ENCODE measurements at places on chromosomes 2 and 18. TPM values are rescaled to one million over a fixed set of nuclear protein-coding genes. Genes with fewer than 3 reads are reported as not detected.

The UGT1A10 gene
- polyA plus RNA-seq: not detected

The PMAIP1 gene
- polyA plus RNA-seq: 53.9 TPM

The SLC4A3 gene
- polyA plus RNA-seq: 6.9 TPM

The NT5DC4 gene
- 0.09 TPM for polyA plus RNA-seq

The RMDN2 gene
- 2.2 TPM for polyA plus RNA-seq

The MBD2 gene
- 40.4 TPM for polyA plus RNA-seq

The GPR35 gene
- 1.7 TPM for polyA plus RNA-seq

The ABCG5 gene
- 0.05 TPM for polyA plus RNA-seq

The RNF152 gene
- polyA plus RNA-seq: 5.2 TPM

The NEU2 gene
- polyA plus RNA-seq: not detected

DNA sequence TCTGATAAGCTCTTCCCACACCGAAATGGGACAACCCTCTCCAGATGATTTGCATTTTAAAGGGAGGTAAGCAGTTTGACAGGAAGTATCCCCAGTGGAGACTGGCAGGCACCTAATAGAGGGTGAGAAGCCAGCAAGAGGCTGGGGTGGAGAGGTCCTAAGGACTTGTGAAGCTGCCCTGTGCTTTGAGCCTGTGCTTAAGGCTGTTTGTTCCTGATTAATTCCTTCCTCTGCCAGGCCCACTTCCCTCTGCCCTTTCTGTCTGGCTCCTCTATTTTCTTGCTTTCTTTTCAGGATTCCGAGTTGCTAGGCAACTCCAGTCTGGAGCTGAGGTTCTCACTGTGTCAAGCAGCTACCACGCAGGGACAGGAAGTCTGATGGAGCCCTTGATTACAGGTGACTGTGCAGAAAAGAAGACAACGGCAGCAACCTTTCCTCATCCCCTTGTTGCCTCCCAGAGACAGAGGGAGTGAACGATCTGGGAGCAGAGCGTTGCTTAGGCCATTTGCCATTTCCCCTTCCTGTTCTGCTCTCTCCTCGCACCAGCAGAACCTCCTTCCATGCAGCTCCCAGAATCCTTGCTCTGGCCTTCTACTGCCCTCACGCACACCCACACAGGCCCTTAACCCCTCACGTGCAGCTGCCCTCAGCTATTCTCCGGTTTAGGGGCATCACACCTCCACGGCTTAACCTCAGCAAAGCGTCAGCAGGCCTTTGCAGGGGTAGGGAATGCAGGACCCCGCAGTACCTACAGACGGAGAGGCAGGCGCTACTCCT lies 103.6 kb upstream of the CELF4 start:
- no peak for DNase-seq

GRCh38 chr2:24179683-24180082 lies 4.8 kb downstream of the FAM228A start:
- DNase-seq: no peak

DNA sequence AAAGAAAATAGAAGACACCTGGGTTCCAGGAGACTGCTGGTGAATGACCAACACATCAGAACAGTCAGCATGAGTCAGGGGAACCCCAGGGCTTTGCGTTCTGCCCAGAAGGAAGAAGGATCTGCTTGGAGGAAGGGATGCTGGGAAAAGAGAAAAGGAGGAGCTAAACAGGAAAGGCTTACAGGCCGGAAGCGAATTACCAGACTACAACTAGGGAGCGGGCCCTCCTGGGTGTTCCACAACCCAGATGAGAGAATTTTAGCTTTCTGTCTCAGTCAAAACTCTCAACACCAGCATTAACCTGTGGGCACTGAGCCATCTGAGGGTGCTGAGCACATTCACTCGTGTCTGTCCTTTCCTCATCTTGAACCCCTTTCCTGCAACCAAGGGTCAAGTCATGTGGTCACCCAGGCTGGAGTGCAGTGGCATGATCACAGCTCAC lies 19.2 kb downstream of the CDC42EP3 start:
- DNase-seq: no peak

- DNase-seq: no peak
These were observed 15.4 kb upstream of the STAT4 start for GRCh38 chr2:191166111-191166755.

DNA sequence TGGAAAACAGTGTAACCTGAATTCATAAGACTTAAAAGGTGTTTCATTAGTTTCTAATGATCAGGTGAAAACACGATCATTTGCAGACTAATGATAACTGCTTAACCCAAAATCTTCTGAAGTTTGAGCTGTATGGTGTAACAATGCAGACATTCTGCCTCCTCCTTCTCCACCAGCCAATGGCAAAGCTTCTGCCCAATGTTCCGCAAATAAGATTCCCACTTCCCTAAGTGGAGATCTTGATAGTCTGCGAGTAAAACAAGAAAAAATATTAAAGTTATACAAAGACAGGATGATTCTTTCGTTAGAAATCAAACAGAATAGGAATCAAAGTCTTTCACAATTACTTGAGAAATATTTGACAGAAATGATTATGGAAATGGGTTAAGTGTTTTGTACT lies 8.1 kb downstream of the C2orf42 start:
- no peak for DNase-seq

GRCh38 chr2:189574793-189575475 lies 5.7 kb downstream of the SLC40A1 start:
- DNase-seq: no peak

DNA sequence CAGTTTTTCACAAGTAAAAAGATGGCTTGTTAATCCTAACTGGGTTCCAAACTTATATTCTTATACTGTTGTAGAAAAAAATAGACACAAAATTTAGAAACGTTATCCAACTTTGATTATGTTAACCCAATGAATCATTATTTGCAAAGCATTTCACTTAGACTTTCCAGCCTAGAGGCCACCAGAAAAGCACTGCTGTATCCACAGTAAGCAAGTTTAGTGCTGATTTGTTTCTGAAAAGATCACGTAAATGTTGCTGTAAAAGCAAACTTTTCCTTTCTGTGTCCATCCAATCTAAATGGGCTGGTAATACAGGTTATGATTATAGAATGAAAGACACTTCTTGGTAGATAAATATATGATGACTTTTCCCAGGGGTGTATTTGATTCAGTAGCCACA lies 17.6 kb upstream of the BZW1 start:
- DNase-seq: no peak

DNA sequence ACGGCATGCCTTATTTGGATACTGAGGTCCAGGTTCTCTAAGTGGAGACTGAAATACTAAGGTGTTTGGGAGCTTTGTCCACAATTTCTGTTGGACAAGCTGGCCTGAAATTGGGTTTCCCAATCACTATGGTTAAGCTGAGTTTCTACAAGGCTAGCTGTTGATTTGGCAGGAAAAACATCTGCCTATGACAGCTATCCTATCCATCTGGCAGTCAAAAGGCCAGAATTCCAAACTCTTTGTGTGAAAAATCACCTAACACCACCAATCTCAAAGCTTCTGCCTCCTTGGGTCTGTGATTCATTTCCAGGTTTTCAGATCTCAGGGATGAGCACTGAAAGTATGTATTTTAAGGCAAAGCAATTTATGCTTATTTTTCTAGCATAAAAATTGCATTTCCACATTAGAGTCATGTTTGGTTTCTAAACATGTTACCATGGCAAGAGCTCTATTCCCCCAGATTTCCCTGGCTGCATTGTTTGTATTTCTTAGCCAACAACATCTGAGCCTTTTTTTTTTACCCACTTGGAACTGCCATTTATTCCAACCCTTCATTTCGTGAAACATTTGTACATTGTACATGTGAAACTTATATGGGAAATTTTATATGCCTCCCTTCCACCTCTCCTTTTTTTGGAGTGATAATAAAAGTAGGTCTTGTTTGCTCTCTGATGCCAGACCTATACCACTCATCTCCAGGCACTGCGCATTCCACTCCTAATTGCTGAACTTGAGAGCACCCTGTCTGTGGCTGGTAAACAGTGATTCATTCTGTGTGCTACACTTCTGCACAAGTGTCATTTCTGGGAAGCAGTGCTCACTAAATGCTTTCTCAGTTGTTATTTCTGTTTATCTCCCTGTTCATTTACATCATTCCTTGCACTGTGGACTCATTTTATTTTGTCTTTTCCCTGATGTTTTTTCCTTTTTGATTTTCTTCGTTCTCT lies 15.9 kb upstream of the CCDC85A start:
- DNase-seq: no peak

- DNase-seq: no peak
These were observed 198.6 kb upstream of the EPAS1 start for GRCh38 chr2:46098621-46099062.

GRCh38 chr2:200467806-200468681 lies 41.8 kb downstream of the KCTD18 start:
- DNase-seq: no peak

- no peak for DNase-seq
These were observed 213.4 kb downstream of the HNMT start for GRCh38 chr2:138177693-138178092.

- no peak for DNase-seq
These were observed 223.5 kb downstream of the EIPR1 start for GRCh38 chr2:3154146-3154545.

DNA sequence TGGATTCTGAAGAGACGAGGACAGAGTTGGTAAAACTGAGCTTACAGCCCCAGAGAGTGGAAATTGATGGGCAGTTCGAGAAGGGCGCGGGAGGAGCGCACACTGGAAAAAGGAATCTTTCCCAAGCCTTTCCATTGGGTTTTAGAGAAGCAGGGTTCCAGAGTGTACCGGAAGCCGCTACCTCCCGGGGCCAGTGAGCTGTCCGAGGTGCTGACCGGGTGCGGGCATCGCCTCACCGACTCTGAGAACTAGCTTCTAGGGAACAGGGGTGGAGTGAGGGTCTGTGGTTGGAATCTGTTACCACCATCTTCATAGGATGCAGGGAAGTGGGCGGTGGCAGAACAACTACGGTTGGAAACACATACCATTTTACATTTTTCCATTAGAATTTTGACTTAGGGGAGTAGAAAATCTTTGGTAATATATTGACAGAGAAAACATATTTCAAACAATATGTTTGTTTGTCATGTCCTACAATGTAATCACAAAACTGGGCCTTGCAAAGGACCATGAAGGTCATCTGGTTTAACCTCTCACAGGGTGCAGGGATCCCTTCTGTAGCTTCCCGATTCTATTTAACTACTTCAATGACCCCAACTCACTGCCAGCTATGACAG lies 724 bp downstream of the NMS start:
- DNase-seq: no peak

DNA sequence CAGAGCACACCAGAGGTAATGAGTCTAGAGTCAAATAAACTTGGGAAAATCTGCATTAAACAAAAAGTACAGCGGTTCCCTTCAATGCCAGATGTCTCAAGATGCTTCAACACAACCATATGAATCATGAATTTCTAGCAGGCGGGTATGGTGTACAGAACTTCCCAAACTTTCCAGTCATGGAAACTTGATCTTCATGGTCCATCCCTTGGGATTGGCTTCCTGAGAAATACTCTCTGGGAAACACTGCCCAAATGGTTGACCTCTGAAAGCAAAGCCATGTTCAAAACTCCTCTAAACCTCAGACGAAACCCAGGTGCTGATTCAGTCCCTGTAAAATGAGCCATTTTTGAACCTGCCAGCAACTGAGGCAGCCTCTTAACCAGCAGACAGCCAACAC lies 16.4 kb upstream of the TMEM247 start:
- no peak for DNase-seq

DNA sequence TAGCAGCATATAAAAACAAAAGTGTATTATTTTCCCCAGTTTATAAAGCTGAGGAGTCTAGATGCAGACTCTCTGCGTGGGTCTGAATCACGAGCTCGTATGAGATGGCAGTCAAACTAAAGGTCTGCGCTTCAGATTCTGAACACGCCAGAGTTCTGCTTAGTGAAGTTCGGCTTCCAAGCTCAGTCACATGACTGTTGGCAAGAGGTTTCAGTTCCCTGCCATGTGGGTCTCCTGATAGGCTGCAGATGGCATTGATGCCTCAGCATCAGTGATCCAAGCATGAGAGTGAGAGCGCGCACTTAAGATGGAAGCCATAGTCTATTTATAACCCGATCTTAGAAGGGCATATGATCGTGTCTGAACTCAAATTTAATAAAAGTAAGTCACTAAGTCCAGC lies 242.8 kb upstream of the DOK6 start:
- DNase-seq: no peak

DNA sequence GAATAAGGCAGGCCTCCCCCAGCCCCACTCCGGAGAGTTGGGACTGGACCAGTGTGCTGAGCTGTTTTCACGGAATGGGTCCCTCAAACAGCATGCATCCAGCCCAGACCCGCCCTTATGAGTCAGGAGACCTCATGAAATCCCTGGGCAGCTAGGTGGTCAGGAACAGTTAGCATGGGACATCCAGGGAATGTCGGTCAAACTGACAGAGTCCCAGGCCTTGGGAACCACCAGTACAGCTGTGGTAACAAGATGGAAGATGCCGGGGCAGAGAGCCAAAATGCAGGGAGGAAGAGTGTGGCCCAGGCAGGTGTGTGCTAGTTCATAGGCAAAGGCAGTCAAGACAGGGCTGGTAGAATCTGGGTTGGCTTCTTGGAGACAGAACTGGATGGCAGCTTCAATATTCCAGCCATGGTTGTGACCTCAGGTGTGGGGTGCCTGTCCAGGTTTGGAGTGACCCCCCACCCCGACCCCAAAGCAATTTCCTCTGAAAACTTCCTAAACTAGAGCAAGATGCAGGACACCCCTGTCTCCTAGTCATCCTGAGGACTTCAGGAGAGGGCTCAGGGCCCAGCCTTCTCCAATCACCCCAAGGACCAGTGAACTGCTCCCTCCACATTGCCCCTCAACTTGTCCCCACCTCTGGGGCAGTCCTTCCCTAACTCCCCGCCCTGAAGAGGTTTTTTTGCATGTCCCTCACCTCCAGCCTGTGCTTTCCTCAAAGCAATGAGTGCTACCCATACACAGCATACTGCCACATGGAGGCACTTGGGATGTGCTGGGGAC lies 46.5 kb downstream of the KCNIP3 start:
- DNase-seq: no peak

DNA sequence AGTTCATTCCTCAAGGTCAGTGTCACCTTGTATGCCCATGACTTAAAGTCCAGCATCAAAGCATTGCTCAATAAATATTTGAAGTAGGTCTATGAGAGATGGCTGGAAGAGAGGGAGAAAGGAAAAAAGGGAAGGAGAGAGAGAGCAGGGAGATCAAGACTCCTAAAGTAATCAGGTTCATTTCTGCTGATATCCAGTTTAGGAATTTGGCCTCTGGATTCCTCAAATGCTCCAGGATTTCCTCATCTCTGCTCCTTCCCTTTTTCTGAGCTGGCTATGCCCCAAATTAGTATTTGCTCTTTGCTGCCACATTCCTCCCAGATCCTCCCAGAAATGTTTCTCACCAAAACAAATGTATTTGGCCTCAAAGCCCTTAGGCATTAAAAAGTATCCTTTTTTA lies 739.4 kb upstream of the CHAC2 start:
- no peak for DNase-seq

- no peak for DNase-seq
These were observed 166.1 kb upstream of the ZNF521 start for GRCh38 chr18:25517881-25518715.

- no peak for DNase-seq
These were observed 308.0 kb upstream of the STON1 start for GRCh38 chr2:48221846-48222516.
